ENCODE measurements at places on chromosomes 5 and 9. TPM values are rescaled to one million over a fixed set of nuclear protein-coding genes. Genes with fewer than 3 reads are reported as not detected.

The RPL37 gene
- total RNA-seq: 885 TPM

The IL9 gene
- not detected for total RNA-seq

The PCDHA5 gene
- 0.17 TPM for total RNA-seq

The HCN1 gene
- 1.4 TPM for total RNA-seq

GRCh38 chr9:71929223-71929622, 17.8 kb downstream of the C9orf85 start:
- H3K4me3 ChIP-seq: no peak overlapping the region
- no peak for DNase-seq
- H3K27me3 ChIP-seq: no peaks in the 10 kb centered on the region
- H3K27ac ChIP-seq: no peak overlapping the region
- H3K4me1 ChIP-seq: no peaks in the 10 kb centered on the region

GRCh38 chr9:90981726-90982125, 180.1 kb downstream of the SYK start:
- no peaks in the 10 kb centered on the region for H3K27me3 ChIP-seq
- H3K4me3 ChIP-seq: no peak overlapping the region
- H3K4me1 ChIP-seq: no peaks in the 10 kb centered on the region
- DNase-seq: no peak
- H3K36me3 ChIP-seq: no peaks in the 10 kb centered on the region

DNA sequence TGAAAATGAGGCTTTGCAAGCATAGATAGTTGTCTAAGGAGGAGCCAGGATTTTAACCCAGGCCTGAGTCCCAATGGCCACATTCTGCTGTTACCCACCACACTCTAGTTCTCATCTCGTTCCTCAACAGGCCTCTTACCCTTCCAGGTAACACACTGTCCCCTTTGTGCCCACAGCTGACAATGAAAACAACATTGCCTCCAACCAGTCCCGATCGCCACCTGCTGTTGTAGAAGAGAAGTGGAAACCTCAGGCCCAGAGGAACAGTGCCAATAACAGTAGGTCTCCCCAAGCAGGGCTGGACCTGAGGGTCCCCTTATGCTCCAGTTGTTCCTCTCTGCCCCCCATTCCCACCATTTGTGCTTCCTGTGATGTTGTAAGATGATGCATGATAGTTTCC, 30.4 kb downstream of the AMBP start:
- H3K27me3 ChIP-seq: no peaks in the 10 kb centered on the region
- no peaks in the 10 kb centered on the region for H3K4me1 ChIP-seq
- no peak overlapping the region for H3K27ac ChIP-seq
- H3K4me3 ChIP-seq: no peak overlapping the region
- peak; percentile 20 for DNase-seq

DNA sequence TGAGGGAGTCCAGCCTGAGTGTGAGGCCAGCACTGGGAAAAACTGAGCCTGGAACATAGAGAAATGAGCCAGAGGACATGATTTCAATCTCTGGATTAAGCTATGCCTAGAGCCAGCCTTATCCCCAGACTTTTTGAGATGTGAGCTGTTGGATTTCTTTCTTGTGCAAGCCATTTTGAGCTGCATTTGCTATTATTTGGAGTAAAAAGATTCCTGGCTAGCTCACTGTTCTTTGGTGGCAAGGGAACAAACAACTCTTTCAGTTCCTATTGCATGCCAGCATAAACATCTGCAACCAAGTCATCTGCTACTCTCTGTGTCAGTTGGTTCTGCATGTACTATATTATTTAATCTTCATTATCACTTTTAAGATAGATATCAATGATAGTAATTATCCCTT, 70.1 kb upstream of the MAN2A1 start:
- no peaks in the 10 kb centered on the region for H3K36me3 ChIP-seq
- H3K4me3 ChIP-seq: no peak overlapping the region
- no peak for DNase-seq
- no peak overlapping the region for H3K27ac ChIP-seq
- H3K4me1 ChIP-seq: no peaks in the 10 kb centered on the region
- no peaks in the 10 kb centered on the region for H3K27me3 ChIP-seq

DNA sequence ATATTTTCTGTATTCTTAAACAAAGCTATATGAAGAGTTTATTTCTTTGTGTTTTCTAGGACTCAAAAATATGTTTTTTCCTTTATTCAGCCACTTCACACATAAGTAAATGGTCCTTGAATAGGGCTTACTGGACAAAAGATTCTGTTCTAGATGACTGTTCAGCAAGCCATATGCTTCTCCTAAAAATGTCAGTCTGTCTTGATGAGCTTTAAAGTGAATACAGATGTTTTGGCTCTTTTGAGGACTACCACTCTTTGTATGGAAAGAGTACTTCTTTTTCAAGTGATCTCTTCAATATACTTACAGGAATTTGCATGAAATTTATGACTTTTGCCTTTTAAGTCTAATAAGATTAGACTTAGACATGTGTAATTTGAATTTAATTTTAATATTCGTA, 8.4 kb downstream of the NDUFS4 start:
- H3K27me3 ChIP-seq: no peaks in the 10 kb centered on the region
- no peak overlapping the region for H3K4me3 ChIP-seq
- no peaks in the 10 kb centered on the region for H3K4me1 ChIP-seq
- no peak for DNase-seq
- no peaks in the 10 kb centered on the region for H3K36me3 ChIP-seq

DNA sequence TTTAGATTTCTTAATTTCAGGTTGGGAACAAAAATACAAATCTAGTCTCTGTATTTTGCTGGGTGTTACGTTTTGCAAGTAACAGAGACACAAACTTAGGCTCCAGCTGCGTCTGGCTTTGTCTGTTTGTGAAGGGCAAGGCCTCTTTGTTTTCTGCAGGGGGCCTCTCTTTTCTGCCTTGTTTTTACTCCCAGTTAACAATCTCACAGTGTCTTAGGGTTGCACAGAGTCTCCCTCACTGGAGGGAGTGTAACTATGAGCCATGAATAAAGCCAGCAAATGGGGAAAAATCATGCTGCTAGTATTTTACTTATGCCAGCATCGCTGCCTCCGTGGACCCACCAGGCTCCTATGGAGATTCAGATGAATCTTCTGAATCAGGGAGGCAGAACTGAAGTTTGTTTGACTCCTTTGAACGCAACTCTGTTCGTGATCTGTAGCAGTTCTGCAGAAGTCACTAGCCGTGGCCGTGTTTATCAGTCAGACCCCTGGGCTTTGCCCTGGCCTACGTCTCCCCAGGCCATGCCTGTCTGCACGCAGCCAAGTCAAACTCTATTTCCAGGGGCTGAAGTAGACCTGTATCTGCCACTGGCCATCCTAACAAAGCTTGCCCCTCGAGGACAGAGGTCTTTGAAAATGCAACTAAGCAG, 77.2 kb downstream of the ATP10B start:
- H3K36me3 ChIP-seq: no peaks in the 10 kb centered on the region
- no peak for DNase-seq
- no peak overlapping the region for H3K4me3 ChIP-seq
- no peaks in the 10 kb centered on the region for H3K27me3 ChIP-seq
- H3K27ac ChIP-seq: no peak overlapping the region
- no peaks in the 10 kb centered on the region for H3K4me1 ChIP-seq

DNA sequence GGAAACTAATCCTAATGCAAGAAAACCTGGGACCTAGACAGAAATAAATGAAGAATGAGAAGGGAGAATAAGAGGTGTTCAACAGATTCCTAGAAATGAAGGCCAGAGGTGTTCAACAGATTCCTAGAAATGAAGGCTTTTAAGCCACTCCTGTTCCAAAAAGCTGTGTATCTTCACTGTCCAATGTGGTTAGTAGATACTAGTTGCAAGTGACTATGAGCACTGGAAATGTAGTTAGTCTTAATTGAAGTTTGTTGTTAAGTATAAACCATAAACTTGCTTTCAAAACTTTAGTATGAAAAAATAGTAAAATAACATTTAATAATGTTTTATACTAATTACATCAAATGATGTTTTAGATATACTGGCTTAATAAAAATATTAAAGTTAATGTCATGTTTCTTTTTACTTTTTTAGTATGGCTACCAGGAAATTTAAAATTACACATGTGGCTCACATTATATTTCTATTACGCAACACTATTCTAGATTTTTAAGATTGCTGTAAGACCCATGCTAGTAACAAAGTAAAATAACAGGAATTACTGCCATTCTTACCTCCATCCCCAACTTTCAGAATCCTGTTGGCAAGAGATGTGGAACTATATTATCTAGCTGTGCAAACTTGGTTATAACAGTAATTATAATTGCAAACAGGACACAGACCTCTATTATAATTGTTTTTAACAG, 57.5 kb downstream of the RICTOR start:
- H3K36me3 ChIP-seq: no peaks in the 10 kb centered on the region
- H3K4me1 ChIP-seq: peaks cover 11% of the 10 kb centered on the region
- no peak overlapping the region for H3K4me3 ChIP-seq
- no peak for DNase-seq

- H3K36me3 ChIP-seq: no peaks in the 10 kb centered on the region
- DNase-seq: no peak
- no peaks in the 10 kb centered on the region for H3K27me3 ChIP-seq
- no peaks in the 10 kb centered on the region for H3K4me1 ChIP-seq
Observed at GRCh38 chr5:81205058-81205457, 28.1 kb upstream of the CKMT2 start.

DNA sequence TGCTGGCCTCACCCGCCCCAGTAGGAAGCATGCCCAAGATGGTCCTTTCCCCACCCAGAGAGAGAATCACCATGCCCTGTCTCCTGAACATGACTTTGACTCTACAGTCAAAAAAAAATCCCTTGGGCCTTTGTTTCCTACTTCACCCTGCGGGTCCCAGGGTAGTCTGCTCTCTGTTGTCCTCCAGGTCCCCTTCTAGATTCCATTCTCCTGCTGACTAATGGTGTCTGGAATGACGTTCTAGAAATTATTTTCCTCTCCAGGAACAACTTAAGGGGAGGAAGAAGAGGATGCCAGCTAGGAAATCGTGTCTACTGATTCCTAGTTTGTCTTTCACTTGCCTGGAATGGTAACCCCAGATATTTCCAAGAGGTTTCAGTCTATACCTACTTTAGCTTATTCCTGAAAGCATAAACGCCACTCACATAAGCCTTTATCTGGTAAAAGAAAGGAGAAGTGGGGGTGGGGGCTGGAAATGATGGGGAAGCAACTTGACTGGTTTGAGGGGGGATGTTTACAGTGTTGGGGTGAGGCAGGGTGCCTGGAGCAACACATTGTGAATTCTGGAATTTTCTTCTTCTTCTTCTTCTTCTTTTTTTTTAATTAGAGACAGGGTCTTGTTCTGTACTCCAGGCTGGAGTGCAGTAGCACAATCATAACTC, 93.9 kb downstream of the SNX18 start:
- H3K27me3 ChIP-seq: no peaks in the 10 kb centered on the region
- H3K4me3 ChIP-seq: no peak overlapping the region
- H3K36me3 ChIP-seq: no peaks in the 10 kb centered on the region
- H3K4me1 ChIP-seq: no peaks in the 10 kb centered on the region

- no peak overlapping the region for H3K4me3 ChIP-seq
- no peaks in the 10 kb centered on the region for H3K27me3 ChIP-seq
- H3K36me3 ChIP-seq: no peaks in the 10 kb centered on the region
- no peak overlapping the region for H3K27ac ChIP-seq
- peaks cover 10% of the 10 kb centered on the region for H3K4me1 ChIP-seq
- no peak for DNase-seq
Observed at GRCh38 chr5:151249281-151249680, 3.7 kb upstream of the GM2A start.

GRCh38 chr9:977838-978830, 1.7 kb downstream of the DMRT3 start:
- H3K4me3 ChIP-seq: no peak overlapping the region
- no peak for DNase-seq
- peaks cover 93% of the 10 kb centered on the region for H3K27me3 ChIP-seq
- H3K4me1 ChIP-seq: peaks cover under 1% of the 10 kb centered on the region
- H3K36me3 ChIP-seq: no peaks in the 10 kb centered on the region

DNA sequence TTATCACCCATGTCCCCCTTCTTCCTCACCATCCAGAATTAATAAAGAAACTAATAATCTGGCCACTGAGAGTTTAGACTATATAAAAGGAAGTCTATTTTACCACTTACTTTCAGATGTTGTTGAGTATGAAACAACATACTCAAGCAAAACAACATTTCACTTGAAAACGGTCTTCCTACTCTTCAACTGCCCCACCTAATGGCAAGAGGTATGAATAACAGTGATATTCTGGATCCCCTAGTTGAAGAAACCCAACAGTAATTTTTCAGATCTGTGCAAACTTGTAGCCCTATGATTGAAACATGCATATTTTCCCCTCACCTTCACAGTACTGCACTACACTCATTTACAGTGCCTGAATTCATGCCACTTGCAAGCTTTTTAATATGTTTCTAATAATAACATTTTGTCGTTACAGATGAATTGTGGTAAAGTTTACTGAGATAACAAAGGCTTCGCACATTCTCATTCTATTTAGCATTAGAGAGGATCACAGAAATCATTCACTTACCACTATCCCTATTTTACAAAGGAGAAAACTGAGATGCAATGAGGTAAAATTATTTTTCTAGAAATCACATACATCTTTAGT, 267.9 kb upstream of the PDE4D start:
- H3K4me3 ChIP-seq: no peak overlapping the region
- DNase-seq: no peak
- no peak overlapping the region for H3K27ac ChIP-seq

- H3K27me3 ChIP-seq: no peaks in the 10 kb centered on the region
- H3K27ac ChIP-seq: no peak overlapping the region
- H3K4me1 ChIP-seq: no peaks in the 10 kb centered on the region
Observed at GRCh38 chr5:151970885-151971284, 46.2 kb upstream of the GLRA1 start.

GRCh38 chr5:123844873-123845272, 332.9 kb downstream of the CSNK1G3 start:
- no peak for DNase-seq
- H3K36me3 ChIP-seq: no peaks in the 10 kb centered on the region
- H3K27ac ChIP-seq: no peak overlapping the region
- H3K4me3 ChIP-seq: no peak overlapping the region
- H3K4me1 ChIP-seq: no peaks in the 10 kb centered on the region

DNA sequence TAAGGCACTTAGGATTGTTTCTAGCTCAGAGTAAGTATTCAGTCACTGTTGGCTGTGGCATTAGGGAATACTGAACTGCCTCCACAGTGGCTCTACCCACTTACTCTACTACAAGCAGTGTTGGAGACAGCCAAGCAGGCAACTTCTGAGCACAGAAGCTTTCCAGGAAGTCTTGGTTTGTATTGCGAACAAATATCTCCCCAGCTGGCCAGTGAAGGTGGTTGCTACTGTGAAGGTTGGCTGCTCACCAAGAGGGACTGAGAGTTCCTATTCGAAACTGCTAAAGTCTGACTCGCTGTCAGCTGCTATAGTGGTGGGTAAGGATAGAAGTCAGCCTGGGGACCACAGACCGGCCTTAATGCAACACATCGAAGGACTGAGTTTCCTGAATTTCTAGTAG, 319.1 kb downstream of the KIF4B start:
- no peaks in the 10 kb centered on the region for H3K36me3 ChIP-seq
- no peaks in the 10 kb centered on the region for H3K27me3 ChIP-seq
- no peak for DNase-seq
- no peaks in the 10 kb centered on the region for H3K4me1 ChIP-seq
